ENCODE measurements at places on chromosomes 1 and 21. TPM values are rescaled to one million over a fixed set of nuclear protein-coding genes. Genes with fewer than 3 reads are reported as not detected.

Gene PROX1
- total RNA-seq: 15.9 TPM

Gene SHE
- total RNA-seq: 17.7 TPM

Gene UAP1
- total RNA-seq: 54.8 TPM

Gene CFHR4
- total RNA-seq: not detected

Gene B4GALT3
- 15.3 TPM for total RNA-seq

Measured in urinary bladder (tissue), 4 donors.